Activated naive CD4-positive, alpha-beta T cell treated with anti-CD3 and anti-CD28 coated beads for 36 hours (primary cell): ENCODE measurements at places on chromosomes 3 and 15. TPM values are rescaled to one million over a fixed set of nuclear protein-coding genes. Genes with fewer than 3 reads are reported as not detected.

DNA sequence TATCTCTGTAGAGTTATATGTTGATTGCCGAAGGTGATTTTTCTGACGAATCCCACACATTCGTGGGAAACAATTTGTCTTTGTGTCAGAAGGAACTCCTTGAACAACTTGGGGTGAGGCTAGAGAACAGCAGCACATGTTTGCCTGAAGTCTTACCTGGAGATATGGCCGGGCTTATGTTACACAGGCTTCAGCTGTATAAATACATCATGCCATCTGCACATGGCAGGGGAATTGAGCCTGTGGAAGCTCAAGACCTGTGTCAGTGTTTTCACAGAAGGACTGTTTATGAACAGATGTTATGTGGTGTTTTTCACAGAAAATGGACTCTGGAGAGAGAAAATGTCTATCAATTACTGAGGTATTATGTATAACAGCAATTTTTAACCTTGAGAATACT, 203.6 kb upstream of the MDFIC2 start:
- no peak for DNase-seq

- DNase-seq = no peak
Observed at GRCh38 chr15:69000725-69001503, 13.6 kb upstream of the NOX5 start.

DNA sequence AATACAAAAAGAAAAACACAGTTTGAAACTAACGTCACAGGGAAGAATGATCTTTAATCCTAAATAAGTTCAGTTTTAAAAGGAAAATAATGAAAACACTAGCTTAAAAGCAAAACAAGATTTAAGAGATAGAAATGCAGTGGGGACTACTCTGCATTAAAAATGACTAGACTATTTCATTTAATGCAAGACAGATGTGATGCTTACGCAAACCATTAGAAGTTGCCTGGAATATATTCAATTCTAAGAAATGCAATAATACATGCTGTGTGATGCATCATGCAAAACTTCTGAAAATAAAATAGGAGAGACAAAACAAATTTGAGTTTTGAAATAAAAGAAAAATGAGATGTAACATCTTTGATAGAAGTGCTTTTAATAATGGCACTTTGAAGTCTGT, 97.6 kb upstream of the STRIT1 start:
- no peak for DNase-seq

The SNURF gene
- total RNA-seq = 34.5 TPM

DNA sequence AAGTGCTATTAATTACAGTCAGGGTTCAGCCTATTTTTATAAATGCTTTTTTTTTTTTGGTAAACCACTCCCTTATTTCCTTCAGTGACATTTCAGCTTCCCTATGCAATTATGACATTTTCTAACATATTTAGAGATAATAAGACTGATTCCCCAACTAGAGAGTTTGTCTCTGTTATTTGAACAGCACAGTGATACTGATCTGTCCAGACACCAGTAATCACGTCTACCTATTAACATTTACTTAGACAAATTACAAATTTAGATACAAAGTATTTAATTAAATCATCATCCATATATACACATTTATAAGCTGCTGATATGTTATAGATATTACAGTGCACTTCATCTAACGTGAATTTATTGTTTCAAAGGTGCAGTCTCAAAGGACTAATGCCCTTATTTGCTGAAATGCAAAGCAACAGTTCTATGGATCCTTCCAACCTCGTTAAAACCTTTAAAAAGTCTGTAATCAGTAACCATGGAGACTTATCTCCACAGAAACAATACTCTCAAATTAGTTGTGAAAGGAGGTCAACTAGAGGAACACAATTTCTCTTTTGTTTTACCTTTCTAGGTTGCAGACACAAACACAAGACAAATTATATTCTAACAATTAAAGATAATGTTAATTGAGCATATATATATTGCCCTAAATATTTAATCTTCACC, 1531.1 kb downstream of the SI start:
- no peak for DNase-seq

- no peak for DNase-seq
Observed at GRCh38 chr3:172166261-172166660, 126.9 kb downstream of the FNDC3B start.

- no peak for DNase-seq
Observed at GRCh38 chr15:57263520-57263919, 112.8 kb upstream of the CGNL1 start.

- DNase-seq = no peak
Observed at GRCh38 chr3:165814380-165814779, 22.8 kb downstream of the BCHE start.

GRCh38 chr15:90885432-90886290, 1.4 kb downstream of the FES start:
- peak; percentile 88 for DNase-seq

GRCh38 chr3:8712045-8712907, 21.3 kb upstream of the CAV3 start:
- DNase-seq = no peak

GRCh38 chr15:26882112-26882511, 15.2 kb downstream of the GABRA5 start:
- no peak for DNase-seq

GRCh38 chr3:172089250-172089649, 49.9 kb downstream of the FNDC3B start:
- no peak for DNase-seq

The GASK1A gene
- total RNA-seq = not detected

DNA sequence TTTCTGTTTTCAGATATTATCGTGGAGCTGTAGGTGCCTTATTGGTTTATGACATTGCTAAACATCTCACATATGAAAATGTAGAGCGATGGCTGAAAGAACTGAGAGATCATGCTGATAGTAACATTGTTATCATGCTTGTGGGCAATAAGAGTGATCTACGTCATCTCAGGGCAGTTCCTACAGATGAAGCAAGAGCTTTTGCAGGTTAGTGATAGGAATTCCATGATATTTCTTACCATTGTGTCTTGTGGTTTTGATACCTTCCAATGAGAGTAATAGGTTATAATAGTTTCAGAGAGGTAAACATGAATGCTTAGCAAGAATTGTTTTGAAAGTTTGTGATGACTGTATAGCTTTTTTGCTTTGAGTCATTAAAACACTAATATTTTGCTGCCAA, 8.5 kb downstream of the RAB11A start:
- DNase-seq = no peak

GRCh38 chr3:131608296-131608695, 105.5 kb upstream of the MRPL3 start:
- no peak for DNase-seq

DNA sequence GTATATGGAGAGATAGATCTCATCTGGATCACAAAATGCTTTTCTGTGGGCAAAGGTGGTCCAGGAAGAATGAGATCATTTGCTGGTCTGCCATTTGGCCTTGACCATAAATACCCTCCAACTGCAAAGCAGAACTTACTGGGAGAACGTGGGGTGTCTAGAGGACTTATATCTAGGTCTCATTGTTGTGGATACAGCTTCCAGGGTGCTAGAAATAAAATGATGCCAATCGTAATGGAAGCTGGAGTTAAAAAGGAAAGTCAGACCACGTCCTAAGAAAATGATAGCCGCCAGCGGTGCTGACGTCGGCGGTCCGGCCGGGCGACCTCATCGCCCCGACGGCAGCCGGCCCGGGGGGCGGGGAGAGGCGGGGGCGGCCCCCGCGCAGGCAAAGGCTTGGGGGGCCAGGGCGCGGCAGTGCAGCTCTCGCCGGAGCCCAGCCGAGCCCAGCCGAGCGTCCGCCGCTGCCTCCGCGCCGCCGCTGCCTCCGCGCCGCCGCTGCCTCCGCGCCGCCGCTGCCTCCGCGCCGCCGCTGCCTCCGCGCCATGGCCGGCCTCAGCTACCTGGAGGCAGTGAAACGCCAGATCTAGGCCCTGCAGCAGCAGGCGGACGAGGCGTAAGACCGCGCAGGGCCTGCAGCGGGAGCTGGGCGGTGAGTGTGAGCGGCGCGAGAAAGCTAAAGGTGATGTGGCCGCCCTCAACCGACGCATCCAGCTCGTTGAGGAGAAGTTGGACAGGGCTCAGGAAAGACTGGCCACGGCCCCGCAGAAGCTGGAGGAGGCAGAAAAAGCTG, 89.5 kb downstream of the EOMES start:
- DNase-seq = peak; percentile 42

DNA sequence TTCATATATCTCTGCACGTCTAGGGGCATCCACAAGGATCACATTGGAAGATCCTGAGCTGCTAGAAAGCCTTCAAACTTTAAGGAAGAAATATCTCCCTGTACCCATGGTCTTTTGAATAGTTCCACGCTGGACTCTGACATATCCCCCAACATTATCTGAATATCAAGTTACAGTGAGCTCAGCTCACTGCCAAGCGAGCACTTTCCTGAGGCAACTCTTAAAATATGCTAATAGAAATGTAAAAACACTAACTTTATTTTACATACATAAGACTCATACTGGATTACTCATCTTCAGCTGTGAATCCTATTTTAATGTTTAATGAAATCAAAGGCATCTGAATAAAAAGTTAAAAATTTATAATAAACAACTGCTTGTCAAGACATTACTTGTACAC, 420.2 kb upstream of the CCDC54 start:
- no peak for DNase-seq

GRCh38 chr15:73695773-73696640, 11.8 kb downstream of the CD276 start:
- DNase-seq = no peak

The C15orf39 gene
- 8.7 TPM for total RNA-seq

- peak; percentile 95 for DNase-seq
Observed at GRCh38 chr15:41936649-41937567, 35.4 kb downstream of the EHD4 start.

The SLC51A gene
- not detected for total RNA-seq

GRCh38 chr3:112005091-112005672, 6.5 kb downstream of the TAGLN3 start:
- no peak for DNase-seq

GRCh38 chr15:33283576-33283975, 27.2 kb upstream of the RYR3 start:
- DNase-seq = no peak

GRCh38 chr3:29153811-29154210, 127.1 kb upstream of the RBMS3 start:
- peak; percentile 67 for DNase-seq

GRCh38 chr3:13570391-13571194, 21.7 kb downstream of the FBLN2 start:
- DNase-seq = no peak

The CHRD gene
- total RNA-seq = not detected

GRCh38 chr15:88918738-88919137, 5.6 kb upstream of the MFGE8 start:
- DNase-seq = peak; percentile 59

- no peak for DNase-seq
Observed at GRCh38 chr3:160697637-160698380, 20.8 kb downstream of the ARL14 start.

DNA sequence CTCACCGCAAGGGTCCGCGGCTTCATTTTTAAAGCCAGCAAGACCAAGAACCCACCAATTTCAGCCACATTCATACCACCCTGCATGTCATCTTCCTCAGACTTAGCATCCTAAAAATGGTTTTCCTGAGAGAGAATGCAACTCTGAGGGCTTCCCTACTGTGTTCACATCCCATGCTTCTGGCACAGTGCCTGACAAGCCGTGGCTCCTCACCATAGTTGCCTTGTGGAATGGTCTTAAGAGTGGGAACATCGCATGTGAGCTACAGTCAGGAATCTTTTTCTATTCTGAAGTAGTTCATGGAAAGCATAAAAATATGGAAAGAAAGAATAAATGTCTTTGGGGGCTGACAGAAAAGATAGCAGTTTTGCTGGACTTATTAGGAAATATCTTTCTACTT, 120.3 kb downstream of the RAP2B start:
- no peak for DNase-seq

DNA sequence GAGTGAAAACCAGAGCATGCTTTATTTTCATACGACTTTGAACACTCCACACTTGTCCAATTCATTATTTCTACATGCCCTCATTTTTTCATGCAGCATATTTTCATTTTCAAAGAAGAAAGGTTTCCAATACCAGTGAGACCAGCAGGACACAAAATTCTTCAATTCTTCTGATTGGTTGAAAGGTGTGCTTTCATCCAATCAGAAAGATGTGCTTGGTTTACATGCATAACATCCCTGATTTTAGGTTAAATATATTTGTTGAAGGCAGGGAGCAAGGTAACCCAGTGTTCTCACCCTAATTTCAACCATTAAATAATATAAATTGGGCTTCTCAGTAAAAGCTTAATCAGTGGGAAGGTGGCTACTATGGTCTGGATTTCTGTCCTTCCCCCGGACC, 47.5 kb upstream of the PPIB start:
- DNase-seq = no peak

- no peak for DNase-seq
Observed at GRCh38 chr3:60154011-60154410, 1097.2 kb downstream of the FHIT start.

- DNase-seq = no peak
Observed at GRCh38 chr15:64749167-64749566, 26.2 kb downstream of the RBPMS2 start.

The MCCC1 gene
- 21.0 TPM for total RNA-seq

GRCh38 chr3:141273700-141274410, 42.2 kb downstream of the PXYLP1 start:
- no peak for DNase-seq

DNA sequence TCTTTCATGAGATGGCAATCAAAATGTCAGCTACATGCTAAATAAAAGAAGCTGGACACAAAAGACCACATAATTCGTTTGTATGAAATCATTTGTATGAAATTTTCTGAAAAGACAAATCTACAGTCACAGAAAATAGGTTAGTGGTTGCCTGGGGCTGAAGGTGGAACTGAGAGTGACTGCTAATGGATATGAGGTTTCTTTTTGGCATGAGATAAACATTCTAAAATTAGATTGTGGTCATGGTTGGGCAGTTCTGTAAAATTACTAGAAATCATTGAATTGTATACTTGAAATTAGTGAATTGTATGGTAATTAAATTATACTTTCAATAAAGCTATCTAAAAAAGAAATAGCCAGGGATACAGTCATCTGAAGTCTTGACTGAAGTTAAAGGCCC, 2.7 kb upstream of the DMXL2 start:
- DNase-seq = no peak

- no peak for DNase-seq
Observed at GRCh38 chr3:178459038-178459410, 77.2 kb upstream of the KCNMB2 start.

DNA sequence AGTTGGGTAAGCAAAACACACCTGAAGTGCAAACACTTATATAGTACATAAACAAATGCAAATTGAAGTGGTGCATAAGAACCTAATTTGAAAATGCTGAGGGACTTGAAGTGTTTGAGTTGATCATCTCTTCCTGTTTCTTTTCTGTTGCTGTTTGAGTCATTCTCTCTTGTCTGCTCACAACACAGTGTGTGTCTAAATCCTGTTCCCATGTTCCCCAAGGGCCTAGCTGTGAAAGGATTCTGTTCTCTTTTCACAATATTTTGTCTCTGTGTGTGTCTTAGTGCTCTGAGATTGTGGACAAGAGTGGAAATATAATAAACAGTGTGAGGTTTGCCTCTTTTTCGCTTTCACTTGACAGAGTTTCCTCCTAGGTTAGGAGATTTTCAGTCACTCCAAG, 6.1 kb downstream of the CD96 start:
- DNase-seq = peak; percentile 18

DNA sequence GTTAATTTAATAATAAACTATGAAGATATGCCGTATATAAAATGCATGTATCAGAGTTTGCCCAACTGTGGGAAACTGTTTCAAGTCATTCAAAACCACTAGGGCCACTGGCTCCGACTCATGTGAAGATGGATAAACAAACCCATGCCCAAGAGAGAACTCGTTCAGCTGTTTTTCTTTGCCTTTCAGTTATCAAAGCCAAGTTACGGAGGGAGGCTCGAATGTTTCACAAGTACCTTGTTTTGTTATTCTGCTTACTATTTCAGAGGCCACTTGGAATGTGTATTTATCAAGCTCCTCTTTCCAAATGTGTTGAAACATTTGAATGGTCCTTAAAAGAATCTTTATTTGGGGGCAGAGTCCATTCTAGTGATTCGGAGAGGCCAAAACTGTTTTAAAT, 82.1 kb downstream of the DUT start:
- no peak for DNase-seq
